ENCODE measurements at places on chromosomes 1 and 21.

DNA sequence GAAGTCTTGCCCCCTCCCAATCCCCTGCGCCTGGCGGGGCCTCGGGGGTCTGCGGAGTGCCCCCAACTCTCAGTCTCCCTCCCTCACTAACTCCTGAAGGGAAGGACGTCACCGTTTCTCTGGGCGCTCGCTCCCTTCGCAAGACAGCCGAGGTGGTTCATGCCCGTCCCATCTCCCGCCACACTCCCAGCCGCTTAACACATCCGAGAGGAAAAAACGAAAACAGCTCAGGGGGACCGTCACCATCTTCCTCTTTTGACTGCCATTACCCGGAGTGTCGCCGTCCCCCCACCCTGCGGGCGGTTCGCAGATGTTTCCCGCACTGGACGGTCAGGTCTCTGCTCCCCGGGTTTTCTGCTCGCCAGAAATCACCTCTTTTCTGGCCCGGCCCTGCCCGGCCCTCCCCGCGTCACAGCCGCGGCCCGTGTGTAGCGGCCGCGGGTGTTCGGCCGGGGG lies 532 bp downstream of the ERO1B start:
- DNase-seq = no peak

DNA sequence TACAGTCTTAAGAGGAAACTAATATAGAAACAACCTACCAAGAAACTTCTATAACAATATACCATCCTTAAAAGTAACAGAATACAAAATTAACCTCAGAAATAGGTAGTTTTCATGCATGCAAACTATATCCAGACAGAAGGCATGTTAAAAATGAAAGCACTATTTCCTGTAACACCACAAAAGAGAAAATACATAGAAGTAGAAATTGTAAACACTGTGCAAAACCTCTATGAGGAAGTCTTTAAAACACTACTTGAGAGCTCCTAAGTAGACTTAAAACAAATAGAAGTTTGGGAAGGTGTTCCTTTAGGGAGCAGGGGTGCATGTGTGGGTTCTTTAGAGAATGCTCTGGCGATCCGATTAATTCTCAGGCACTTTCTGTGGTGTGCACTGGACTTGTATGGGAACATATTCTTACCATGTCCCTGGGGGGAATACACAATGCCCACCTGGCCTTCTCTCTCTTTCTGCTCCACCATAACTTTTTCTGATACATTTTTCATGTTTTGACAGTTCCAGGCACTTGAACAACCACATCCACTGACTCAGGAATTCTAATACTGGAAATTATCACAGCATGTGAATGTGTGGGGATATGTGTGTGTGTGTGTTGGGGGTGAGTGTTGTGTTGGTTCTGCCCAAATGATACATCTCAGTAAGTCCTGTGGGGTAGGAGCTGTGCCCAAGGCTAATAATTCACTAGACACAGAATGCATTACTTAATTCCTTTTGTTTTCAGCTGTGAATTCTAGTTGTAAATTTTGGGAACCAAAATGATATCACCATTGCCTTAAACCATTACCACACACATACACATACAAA lies 866.3 kb upstream of the B3GALT2 start:
- DNase-seq = no peak

DNA sequence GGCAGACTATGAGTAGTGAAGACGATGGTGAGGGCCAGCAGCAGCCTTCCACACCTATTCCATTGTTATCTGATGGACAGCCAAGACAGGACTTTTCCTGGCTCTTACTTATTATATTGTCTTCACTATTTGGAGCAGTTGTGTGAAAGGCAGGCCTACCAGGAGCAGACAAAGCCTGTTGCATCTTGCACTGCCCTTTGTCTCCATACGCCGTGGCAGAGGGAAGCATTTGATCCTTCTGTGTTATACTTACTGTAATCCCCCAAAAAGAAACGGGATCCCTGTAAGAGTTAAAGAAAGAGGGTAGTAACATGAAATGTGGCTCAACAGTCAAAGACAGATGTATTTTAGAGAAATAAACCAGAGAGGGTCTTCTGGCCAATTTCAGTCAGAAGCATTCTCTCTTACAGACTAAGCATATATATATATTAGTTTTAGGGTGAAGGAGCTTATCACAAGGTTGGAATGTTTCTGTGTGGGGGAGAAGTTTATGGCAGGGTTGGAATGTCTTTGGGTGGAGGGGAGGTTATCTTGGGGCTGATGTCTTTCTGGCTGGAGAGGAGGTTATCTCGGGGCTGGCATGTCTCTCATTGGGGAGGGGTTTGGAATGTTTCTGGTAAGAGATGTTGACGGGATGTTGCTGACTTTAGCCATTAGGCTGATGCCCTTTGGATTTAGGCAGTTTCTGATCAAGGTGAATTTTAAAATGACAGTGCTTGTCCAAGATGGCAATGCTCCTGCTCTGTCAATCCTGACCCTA lies 23.4 kb upstream of the HSD3B1 start:
- DNase-seq = no peak

- no peak for DNase-seq
These were observed 70.1 kb upstream of the ESRRG start for GRCh38 chr1:216793303-216793702.

- DNase-seq = no peak
These were observed 85.2 kb downstream of the TM2D1 start for GRCh38 chr1:61639608-61640336.

DNA sequence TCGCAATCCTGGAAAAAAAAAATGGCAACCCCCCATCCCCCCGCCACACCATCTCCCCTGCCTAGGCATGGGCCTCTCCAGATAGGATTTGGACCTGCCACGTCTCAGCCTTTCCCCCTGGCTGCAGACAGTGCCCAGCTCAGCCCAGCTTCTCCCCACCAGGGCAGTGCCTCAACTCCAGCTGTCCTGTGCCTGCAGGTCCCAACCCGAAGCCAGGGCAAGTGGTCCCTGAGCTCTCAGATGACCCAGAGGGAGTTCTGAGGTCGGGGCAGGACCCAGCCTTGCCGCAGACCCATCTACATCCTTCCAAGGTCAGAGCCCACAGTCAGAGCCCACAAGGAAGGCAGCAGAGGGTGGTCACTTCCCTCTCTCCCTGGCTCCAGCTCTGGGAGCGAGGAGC lies 86.7 kb upstream of the POU3F1 start:
- DNase-seq = no peak

All from stimulated activated CD4-positive, alpha-beta T cell treated with anti-CD3 and anti-CD28 coated beads, Interleukin-1b, Interleukin-23, amount 100 ng/mL, for 1 hour (primary cell).